ENCODE measurements at places on chromosomes 4 and X. TPM values are rescaled to one million over a fixed set of nuclear protein-coding genes. Genes with fewer than 3 reads are reported as not detected.

The RGN gene
- 4.0 TPM for polyA plus RNA-seq

The DUSP9 gene
- not detected for polyA plus RNA-seq

The NSG1 gene
- polyA plus RNA-seq: not detected

The TRIM2 gene
- 1.3 TPM for polyA plus RNA-seq

The KIT gene
- polyA plus RNA-seq: 0.35 TPM

All from psoas muscle (tissue), 8 donors.